Stimulated activated CD4-positive, alpha-beta T cell treated with anti-CD3 and anti-CD28 coated beads, Interleukin-4, amount 100 ng/mL, for 24 hours (primary cell): ENCODE measurements at places on chromosomes 1 and 21.
A peak's percentile ranks its signal among the peaks of the same experiment; 100 is the strongest.

DNA sequence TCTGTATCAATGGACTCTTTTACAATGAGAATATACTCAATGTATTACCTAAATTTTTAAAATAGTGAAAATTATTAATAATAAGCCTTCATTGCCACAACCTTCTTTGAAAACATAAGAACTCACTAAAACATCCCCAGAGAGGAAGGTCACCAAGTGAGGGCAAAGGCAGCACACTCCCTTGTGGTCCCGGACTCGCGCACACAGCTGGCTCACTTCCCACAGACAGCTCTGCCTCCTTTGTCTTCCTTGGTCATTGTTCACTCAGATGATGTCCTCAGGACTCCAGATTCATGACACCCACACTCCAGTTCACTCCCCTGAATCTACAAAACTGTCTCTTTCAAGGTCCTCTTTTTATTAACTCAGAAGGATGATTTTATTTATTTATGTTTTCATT is 19.2 kb upstream of the UBR4 start:
- no peak for DNase-seq

GRCh38 chr1:234970401-234970730 is 158.3 kb downstream of the TOMM20 start:
- DNase-seq = no peak

DNA sequence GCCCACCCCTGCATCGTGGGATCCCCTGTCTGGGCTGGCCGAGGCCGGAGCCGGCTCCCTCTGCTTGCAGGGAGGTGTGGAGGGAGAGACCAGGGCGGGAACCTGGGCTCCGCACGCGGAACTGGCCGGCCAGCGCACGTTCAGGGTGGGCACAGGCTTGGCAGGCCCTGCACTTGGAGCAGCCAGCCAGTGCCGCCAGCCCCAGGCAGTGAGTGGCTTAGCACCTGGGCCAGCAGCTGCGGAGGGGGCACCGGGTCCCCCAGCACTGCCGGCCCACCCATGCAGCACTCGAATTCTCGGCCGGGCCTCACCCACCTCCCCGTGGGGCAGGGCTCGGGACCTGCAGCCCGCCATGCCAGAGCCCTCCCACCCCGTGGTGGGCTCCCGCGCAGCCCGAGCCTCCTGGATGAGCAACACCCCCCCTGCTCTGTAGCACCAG is 422.6 kb downstream of the AMY1C start:
- no peak for DNase-seq

DNA sequence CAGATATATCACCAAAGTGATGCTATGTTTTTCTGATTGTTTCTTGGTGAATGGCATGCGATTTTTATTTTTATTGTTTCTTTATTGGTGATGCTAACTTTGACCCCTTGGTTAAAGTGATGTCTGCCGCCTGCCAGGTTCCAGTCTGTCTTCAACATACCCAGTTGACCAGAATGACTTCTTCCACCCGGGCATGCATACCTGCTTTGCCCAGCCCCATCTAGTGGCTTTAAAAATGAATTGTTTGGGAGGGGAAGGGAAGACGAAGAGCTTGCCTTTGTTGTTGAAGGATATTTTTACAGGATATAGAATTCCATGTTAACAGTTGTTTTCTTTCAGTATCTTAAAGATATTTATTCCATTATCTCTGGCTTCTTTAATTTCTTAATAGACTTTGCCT is 65.1 kb downstream of the ATG4C start:
- no peak for DNase-seq

DNA sequence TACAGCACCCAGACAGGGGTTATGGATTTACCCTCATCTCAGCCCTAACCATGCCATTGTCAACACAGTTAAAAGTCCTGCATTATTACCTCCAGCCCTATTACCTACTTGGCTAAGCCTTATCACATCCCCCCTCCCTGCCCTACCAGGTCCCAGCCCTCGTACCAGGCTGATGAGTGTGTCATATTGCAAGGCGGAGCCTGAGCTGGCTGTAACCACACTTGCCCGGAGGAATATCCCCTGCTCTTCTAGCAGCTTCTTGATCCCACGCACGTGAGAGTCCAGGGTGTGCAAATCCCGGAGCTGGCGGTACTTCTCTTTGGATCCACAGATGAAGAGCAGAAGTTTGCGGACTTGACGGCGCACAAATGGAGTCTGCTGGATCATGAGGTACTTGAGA is 87.4 kb downstream of the UBR4 start:
- DNase-seq = no peak

DNA sequence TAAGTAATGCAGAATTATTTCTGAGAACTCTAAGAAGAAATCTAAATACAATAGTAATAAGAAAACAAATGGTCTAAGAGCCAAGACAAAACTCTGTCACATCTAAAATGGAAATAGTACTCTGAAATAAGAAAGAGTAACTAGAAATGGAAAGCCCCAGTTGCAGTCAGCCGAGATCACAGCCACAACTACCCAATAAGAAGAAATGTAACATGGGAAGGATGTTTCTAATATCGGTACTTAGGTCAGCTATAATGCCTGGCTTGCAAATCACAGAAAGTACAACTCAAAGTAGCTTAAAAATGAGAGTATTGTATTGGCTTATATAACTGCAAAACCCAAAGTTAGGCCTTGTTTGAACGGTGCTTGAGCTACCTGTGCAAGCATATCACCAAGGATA is 58.6 kb upstream of the USP25 start:
- no peak for DNase-seq

- no peak for DNase-seq
Measured at GRCh38 chr1:91278754-91279153, 125.9 kb downstream of the HFM1 start.

DNA sequence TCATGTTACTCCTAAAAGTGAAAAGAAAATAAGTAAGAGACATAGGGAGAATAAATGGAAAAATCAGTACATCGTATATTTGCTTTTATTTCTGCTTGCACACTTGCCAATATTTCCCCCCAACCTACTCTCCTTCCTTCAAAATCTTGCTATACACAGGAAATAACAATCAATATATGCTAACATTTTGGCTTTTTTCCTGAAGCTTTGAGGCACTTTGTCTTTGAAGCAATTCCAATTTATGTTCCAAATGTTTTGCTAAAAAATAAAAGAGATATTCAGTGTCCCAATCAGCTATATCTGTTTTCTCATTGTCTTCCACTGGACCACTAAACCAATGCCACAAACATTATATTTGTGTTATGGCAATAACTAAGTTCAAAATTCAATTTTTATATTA is 184.0 kb upstream of the NEGR1 start:
- no peak for DNase-seq

- DNase-seq = no peak
Measured at GRCh38 chr1:48761411-48761810, 15.3 kb downstream of the BEND5 start.

DNA sequence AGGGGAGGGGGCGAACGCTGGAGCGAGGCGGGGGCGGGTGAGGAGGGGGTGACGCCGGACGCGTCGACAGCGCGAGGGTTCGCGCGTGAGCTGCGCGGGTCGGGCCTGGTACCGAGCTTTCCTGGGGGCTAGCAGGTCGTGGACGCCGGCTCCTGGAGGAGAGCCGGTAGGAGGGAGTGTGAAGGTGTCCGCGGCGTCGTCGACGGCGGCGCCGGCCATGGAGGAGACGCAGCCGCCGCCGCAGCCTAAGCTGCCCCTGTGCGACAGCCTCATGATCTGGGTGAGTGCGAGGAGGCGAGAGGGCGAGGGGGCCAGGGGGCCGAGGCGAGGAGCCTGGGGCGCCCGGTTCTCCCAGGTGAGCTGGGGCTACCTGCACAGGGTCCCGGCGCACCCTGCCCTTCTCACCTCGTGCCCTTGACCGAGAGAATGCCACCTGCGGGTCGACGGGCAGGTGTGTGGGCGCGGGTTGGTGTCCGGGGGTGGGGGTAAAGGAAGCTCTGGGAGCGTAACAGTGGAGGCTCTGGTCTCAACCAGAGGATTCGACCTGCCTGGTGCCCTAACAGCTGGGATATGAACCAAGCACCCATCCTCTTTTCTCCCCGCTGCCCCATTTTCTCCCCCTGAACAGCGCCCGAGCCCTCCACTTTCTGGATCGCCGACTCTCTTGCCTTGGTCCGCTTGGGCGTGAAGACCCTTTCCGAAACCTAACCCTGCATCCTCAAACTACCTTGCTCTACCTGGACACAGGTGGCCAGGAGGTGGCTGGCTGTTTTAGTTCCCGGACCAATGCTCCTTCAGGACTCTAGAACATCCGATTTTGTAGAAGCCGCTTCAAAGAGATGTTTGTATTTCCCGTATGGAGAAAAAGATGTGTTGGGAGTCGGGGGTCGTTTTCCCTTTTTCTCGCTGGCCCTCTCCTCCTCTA is at the start of gene HOOK1:
HOOK1 (plus strand) TSS at position 49 of the 925 bp plus-strand sequence; CDS start at position 218, 169 bp downstream.
- DNase-seq = no peak

DNA sequence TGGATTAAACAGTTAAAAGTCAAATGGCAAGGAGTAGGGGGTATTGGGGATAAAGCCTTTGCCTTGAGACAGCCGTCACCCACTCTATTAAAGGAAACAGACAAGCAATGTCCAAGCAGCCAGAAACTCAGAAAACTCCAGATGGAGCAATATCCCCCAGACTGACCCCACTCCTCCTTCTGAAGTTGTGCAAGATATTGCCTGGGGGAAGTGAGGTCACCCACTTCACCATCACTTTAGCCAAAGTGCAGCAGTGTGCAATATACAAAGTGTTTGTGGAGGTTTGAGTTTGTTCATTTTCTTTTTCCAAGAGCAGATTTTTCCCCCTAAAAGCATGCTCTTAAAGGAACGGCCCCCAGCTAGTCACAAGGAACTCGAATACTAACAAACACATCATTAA is 125.1 kb downstream of the ETS2 start:
- DNase-seq = no peak

GRCh38 chr1:20100632-20101355 is 18.5 kb downstream of the PLA2G2D start:
- peak; percentile 22 for DNase-seq

DNA sequence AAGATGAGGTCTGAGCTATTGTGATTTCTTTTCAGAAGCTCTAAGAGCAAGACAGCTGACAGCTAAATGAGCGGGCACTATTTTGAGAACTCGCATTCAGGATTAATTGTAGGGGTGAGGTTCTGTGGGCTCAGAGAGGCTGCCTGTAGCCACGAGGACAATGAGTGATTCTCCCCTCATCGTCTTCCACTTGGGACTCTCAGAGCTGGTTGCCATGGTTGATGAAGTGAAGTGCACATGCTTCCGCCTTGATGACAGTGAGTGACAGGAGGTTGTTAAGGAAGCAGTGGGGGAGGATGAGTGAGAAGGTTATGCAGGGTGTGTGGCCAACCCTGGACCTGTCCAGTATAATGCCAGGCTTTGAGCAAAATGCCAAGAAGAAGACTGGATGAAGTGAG is 341.7 kb downstream of the PCP4 start:
- DNase-seq = no peak

DNA sequence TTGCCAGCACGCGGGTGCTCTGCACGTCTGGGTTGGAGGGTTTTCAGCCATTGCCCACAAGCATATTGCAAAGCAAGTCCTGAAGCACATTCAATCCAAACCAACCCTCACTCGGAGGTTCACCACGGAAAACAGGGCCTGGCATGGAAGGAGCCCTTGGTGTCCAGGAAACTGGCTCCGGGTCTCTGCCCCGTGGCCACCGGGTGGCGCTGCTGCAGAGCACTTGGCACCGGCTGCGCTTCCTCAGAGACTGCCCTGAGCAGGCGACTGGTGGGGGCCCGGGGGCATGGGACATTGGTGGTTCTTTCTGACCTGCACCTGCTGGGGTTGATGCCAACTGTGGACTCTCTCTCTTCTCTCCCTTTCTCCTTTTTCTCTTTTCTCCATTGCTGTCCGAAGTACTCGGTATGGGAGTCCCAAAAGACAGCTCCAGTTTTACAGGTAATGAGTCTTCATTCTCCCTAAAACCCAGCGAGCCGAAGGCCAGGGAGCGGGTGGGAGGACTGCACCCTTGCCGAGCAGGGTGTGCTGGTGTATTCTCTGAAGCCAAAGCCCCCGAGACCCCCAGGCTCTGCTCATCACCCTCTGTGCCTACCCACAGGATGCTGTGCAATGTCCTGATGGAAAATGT is 4.1 kb upstream of the KCNAB2 start:
- DNase-seq = peak; percentile 15

GRCh38 chr1:168531615-168532345 is 12.0 kb downstream of the XCL2 start:
- DNase-seq = no peak

GRCh38 chr1:59674595-59674994 is 140.2 kb upstream of the HOOK1 start:
- no peak for DNase-seq

DNA sequence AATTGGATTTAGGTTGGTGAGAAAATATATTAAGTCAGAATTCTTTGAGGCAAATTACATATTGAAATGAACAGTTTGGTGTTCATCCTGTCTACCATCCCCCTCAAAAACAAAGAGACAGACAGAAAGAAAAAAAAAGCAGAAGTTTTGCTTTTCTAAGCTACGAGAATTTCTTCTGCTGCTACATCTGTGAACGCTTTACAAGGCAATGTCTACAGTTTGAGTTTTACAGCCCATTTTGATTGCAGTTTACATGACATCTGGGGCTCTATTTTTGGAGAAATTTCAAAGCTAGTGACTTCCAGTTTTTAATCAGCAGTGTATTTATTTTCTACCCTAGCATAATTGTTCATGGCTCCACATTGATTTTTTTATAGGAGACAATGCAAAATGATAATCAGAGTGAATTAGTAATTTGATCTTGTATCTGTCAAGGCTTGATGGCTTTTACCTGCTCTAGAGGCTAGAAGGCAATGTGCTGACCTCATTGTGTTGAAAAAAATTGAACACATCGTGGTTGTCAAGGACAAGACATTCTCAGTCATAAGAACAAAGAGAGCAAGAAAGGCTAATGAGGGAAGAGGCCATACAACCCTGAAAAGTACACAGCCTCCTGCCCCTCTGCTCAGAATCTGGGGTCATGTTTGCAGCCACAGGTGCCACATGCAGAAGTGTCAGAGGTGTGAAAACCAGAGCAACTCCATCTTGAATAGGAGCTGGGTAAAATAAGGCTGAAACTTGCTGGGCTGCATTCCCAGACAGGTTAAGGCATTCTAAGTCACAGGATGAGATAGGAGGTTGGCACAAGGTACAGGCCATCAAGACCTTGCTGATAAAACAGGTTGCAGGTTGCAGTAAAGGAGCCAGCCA is 201.0 kb upstream of the CAMK1G start:
- no peak for DNase-seq

GRCh38 chr1:24659166-24659904 is 16.2 kb downstream of the SRRM1 start:
- no peak for DNase-seq

GRCh38 chr1:211703812-211704537 is 28.6 kb upstream of the NEK2 start:
- DNase-seq = no peak

DNA sequence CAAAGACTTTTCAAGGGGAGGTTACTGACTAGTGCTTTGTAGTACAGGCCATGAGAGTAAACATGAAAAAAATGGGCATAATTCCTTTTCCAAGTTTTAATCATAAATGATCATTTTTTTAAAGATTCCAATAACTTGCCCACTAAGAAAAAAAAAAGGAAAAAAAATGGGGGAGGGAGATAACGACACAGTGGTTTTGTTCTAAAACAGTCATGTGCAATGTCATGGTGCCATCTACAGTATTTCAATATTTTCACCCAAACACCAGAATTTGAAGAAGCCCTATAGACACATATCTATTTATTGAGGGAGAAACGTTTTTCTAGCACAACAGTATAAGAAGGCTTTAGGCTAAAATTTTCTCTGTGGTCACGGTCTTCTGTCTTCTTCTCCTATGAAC is 250.2 kb downstream of the LTN1 start:
- DNase-seq = no peak

- DNase-seq = no peak
Measured at GRCh38 chr1:6511056-6511455, 19.6 kb upstream of the PLEKHG5 start.

- no peak for DNase-seq
Measured at GRCh38 chr1:7572654-7573152, 198.4 kb upstream of the VAMP3 start.

- peak; percentile 67 for DNase-seq
Measured at GRCh38 chr1:22048351-22049192, 3.9 kb upstream of the CDC42 start.
